ENCODE measurements at places on chromosomes 2 and 18. TPM values are rescaled to one million over a fixed set of nuclear protein-coding genes. Genes with fewer than 3 reads are reported as not detected.

GRCh38 chr2:29033172-29033571 lies 41.2 kb downstream of the PCARE start:
- no peak for DNase-seq

- DNase-seq, result no peak
Measured at GRCh38 chr2:159438284-159438683, 151.8 kb upstream of the WDSUB1 start.

- no peak for DNase-seq
Measured at GRCh38 chr2:98378196-98378595, 31.9 kb downstream of the CNGA3 start.

GRCh38 chr18:80042785-80043184 lies 8.6 kb downstream of the RBFA start:
- no peak for DNase-seq

DNA sequence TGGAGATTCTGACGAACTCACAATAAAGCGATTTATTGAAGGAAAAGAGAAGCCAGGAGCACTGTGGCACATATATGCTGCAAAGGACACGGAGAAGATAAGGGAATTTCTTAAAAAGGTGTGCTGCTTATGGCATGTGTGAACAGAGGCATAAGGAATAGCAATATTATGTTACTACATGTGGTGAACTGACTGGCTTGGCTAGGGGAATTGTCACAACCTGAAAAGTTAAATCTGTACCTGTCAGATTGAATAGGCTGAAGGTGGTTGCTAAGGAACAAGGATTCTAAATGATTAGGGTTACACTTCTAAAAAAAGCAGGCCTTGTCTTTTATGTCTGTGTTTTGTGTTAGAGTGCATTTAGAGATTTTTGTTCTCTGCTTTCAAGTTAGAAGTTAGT lies 48.4 kb downstream of the KDM3A start:
- no peak for DNase-seq

DNA sequence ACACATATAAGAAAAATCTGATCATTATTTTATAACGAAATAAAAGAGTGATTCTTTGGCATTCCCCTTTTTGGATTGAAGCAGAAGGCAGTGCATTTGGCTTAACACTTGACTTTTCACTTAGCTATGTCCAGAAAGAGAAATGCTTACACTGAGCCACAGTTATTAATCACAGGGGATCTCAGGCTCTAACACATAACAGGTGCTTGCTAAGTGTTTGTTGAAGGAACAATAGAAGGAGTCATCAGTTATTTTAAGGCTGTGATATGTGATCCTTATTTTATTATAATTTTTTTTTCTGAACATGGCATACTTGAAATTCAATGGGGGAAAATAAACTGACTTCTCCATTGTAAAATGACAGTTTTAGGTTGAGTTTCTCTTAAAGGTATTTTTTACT lies 209.5 kb downstream of the UBE2E3 start:
- DNase-seq, result no peak

- no peak for DNase-seq
Measured at GRCh38 chr18:23718243-23718720, 29.0 kb downstream of the LAMA3 start.

DNA sequence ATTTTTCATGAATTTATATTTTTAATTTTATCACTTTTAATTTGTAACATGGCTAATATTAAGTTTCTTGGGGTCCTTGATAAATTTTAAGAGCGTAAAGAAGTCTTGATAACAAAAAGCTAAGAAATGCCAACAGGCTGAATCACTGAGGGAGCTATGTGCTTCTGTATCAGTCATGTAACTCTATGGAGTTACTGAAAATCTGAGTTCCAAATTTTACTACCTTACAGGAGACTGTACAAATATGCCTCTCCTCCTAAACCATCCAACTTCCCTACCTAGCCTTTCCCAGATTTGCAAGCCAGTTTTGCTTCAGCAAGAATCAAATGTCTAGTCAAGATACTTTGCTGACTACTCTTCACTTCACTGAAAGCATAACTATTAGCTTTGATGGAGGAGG lies 35.7 kb downstream of the FEZ2 start:
- DNase-seq, result no peak

GRCh38 chr2:128969374-128969773 lies 650.7 kb upstream of the HS6ST1 start:
- DNase-seq, result no peak

DNA sequence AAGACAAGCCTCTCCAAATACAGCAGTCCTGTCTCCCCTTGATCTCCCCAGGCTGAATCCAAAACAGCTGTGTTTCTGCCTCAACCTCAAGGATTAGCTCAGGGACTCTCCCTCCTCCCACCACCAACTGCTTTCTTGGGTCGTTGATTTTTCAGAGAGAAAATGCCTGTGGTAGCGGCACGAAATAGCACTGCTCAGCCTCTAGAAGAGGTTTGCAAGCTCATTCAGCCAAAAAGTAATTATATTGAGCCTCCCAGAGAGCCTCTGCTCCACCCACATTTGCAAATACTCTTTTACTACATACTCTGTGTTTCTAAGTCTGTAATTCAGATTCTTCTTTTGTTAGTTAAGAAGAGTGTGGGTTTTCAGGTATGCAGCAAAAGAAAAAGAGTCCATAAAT lies 396.4 kb upstream of the TNP1 start:
- peak; percentile 31 for DNase-seq

DNA sequence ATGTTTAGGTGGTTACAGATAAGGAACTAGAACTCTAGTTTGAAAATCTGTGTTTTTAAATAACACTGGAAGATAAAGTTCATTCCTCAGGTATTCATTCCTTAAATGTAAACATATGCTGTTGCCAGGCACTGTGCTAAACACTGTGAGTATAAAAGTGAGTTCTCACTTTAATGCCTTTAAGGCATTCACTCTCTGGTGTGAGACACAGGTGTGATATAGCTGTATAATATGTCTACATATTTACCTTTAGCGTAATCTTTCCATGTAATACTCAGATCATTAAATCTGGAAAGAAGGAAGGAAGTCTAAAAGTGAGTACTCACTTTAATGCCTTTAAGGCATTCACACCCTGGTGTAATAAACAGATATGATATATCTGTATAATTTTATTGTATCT lies 472.6 kb downstream of the PARD3B start:
- no peak for DNase-seq

- DNase-seq, result peak; percentile 81
Measured at GRCh38 chr2:46257476-46257875, 39.7 kb upstream of the EPAS1 start.

- no peak for DNase-seq
Measured at GRCh38 chr2:150110548-150110947, 376.9 kb downstream of the RND3 start.

GRCh38 chr2:41958775-41959174 lies 89.0 kb upstream of the PKDCC start:
- DNase-seq, result no peak

DNA sequence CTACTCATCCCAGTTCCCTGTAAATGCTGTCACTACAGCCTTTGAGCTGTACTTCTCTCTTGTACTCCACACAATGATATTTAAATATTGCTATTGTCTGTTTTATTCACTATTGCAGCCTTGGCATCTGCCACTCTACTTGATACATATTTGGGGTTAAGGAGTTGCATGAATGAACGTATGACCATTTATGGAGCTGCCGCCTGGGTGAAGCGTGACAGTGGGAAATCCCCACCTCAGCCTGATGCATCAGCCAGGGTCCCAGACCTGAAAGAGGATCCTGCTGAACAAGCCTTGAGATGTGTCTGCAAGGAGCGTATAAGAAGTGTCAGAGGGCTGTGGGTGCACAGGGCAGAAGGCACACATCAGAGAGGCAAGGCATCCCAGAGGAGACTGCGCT lies 39.1 kb downstream of the MRPL35 start:
- DNase-seq, result no peak

DNA sequence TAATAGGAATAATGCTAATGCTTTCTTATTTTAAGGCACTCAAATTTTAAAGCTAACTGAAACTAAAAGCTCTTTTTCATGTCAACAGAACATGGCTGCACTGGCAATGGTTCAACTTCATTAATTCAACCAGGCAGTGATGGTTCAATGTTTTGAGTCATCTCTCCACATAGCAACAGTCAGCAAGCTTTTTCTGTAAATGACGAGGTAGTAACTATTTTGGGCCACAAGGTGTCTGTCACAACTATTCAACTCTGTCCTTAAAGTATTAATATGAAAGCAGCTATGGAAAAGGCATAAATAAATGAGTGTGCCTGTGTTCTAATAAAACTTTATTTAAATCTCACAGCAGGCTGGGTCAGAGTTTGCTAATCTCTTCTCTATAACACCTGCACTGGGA lies 1425.6 kb upstream of the PIK3C3 start:
- no peak for DNase-seq

DNA sequence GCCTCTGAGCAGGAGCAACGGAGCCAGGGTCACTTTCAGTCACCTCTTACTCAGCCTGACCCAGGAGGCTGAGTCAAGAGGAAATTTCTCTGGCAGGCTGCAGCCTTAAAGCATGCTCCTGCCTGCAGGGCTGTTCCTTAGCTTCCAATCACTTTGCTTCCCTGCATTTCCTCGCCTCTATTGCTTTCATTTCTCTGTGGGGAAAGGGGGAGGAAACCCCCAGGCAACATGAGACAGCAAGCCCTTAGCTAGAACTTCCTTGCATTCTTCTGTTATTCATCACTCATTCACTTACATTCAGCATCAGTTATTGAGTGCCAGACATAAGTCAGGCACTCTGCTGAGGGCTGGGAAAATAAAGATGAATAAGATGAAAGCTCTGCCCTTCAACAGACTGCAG lies 13.0 kb downstream of the XDH start:
- DNase-seq, result no peak

DNA sequence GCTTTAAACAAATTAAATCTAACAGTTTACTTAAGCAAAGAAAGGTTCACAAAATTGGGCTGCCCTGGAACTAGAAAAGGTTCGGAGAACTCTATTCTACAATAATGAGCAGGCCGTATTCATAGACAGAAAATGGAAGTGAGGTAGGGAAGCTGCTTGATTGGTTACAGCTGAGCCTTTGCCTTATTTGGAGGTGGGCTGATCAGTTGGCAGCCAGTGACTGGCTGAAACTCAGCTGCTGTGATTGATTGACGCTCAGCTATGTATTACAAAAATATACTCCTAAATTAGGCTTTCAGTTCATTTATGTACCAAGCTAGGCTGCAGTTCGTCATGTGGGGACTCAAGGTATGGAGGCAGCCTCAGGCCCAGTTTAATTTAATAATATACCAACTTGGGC lies 42.3 kb upstream of the TTR start:
- no peak for DNase-seq

- DNase-seq, result no peak
Measured at GRCh38 chr2:129821445-129821844, 158.0 kb upstream of the RAB6C start.

- DNase-seq, result no peak
Measured at GRCh38 chr2:238289574-238289973, 1.2 kb upstream of the PER2 start.

GRCh38 chr18:919078-919477 lies 14.4 kb downstream of the ADCYAP1 start:
- DNase-seq, result no peak

GRCh38 chr2:126307740-126308139 lies 348.2 kb upstream of the GYPC start:
- DNase-seq, result no peak

GRCh38 chr18:56200381-56200911 lies 437.9 kb downstream of the TXNL1 start:
- DNase-seq, result no peak

GRCh38 chr2:170177950-170178781 lies at the start of gene MYO3B:
TSS of gene MYO3B (plus strand) at chr2:170178147. CDS start at chr2:170178288, 141 bp downstream.
- peak; percentile 27 for DNase-seq

DNA sequence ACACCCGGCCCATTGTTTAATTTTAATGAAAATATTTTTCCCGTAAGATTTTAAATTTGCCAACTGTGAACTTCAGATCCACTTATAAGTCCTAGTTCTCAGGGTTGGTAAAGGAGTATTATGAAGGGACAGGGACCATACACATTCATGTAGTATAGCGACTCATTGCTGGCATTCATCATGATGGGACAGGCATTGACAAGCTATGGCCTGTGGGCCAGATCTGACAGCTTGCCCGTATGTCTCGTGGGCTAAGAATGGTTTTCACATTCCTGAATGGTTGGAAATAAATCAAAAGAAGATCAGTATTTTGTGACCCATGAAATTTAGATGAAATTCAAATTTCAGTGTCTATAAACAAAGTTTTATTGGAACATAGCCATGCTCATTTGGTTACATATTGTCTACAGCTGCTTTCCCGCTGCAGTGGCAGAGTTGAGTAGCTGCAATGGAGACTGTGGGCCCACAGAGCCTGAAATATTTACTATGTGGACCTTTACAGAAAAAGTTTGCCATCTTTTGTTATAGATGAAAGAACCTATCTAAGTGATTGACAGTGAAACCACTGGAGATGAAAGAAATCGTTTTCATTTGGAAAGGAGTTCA lies 4.1 kb downstream of the RAPGEF4 start:
- DNase-seq, result no peak

- no peak for DNase-seq
Measured at GRCh38 chr2:65363879-65364666, 68.3 kb downstream of the SPRED2 start.

GRCh38 chr2:159409116-159409800 lies 122.8 kb upstream of the WDSUB1 start:
- no peak for DNase-seq

- no peak for DNase-seq
Measured at GRCh38 chr2:230767862-230768388, 55.3 kb downstream of the CAB39 start.

GRCh38 chr2:44748-45341 lies 1.5 kb downstream of the FAM110C start:
- DNase-seq, result no peak

The IL1R2 gene
- total RNA-seq, result 15.6 TPM

The CRYGD gene
- not detected for total RNA-seq

The MEP1B gene
- not detected for total RNA-seq

The CCDC74B gene
- total RNA-seq, result 3.1 TPM

The USP40 gene
- 32.1 TPM for total RNA-seq

The APOB gene
- total RNA-seq, result 3.4 TPM

The TRPM8 gene
- total RNA-seq, result 0.10 TPM

The KCMF1 gene
- total RNA-seq, result 31.9 TPM

The ALK gene
- 0.10 TPM for total RNA-seq

The CHST9 gene
- total RNA-seq, result 0.39 TPM

The MAP3K20 gene
- total RNA-seq, result 60.2 TPM

The ANKRD29 gene
- 6.1 TPM for total RNA-seq

The SEMA4F gene
- total RNA-seq, result 3.2 TPM

The HADHB gene
- total RNA-seq, result 112 TPM
